T-cell (primary cell): ENCODE measurements at places on chromosomes 16 and 17.

GRCh38 chr16:15811481-15812400, 45.1 kb downstream of the MYH11 start:
- no peak for DNase-seq

DNA sequence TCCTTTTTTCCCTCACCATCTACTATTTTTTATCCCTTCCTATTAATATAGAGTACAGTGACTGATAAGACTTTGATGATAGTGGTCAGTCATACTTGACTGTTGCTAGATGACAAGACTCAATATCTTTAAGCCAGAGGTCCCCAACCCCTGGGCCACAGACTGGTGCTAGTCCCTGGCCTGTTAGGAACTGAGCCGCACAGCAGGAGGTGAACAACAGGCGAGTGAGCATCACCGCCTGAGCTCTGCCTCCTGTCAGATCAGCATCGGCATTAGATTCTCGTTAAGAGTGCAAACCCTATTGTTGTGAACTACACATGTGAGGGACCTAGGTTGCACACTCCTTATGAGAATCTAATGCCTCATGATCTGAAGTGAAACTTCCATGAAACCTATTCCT, 341.3 kb downstream of the BCAS3 start:
- no peak for DNase-seq

- DNase-seq, result no peak
Observed at GRCh38 chr17:62172492-62173291, 107.6 kb upstream of the MED13 start.

- no peak for DNase-seq
Observed at GRCh38 chr16:70711211-70712031, 25.6 kb upstream of the MTSS2 start.

GRCh38 chr17:80856863-80857755, 134.5 kb upstream of the CHMP6 start:
- DNase-seq, result no peak

- DNase-seq, result peak; percentile 71
Observed at GRCh38 chr17:79400989-79401703, 209.7 kb downstream of the RBFOX3 start.

GRCh38 chr17:29582772-29583171, 6.7 kb downstream of the GIT1 start:
- DNase-seq, result no peak

- DNase-seq, result no peak
Observed at GRCh38 chr16:20520103-20520502, 56.1 kb downstream of the ACSM2B start.

DNA sequence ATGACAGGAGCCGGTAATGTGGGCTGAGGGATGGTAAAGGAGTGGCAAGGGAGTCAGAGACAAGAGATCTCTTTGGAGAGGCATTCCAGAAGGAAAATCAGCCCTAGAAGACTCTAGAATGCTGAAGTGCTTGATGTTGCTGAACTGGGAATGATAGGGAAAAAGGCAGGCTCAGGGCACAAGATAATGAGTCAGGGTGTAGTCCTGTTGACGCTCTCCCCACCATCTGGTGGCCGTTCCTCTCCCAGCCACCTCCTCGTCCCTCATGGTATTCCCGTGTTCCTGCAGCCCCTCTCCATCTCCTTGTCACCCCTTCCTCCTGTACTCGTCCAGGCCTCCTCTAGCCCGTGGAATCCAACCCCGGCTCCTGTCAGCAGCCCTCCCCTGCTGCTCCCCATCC, 11.1 kb upstream of the ALDOA start:
- DNase-seq, result no peak

GRCh38 chr16:71882505-71883167, 1.3 kb downstream of the ZNF821 start:
- peak; percentile 60 for DNase-seq

DNA sequence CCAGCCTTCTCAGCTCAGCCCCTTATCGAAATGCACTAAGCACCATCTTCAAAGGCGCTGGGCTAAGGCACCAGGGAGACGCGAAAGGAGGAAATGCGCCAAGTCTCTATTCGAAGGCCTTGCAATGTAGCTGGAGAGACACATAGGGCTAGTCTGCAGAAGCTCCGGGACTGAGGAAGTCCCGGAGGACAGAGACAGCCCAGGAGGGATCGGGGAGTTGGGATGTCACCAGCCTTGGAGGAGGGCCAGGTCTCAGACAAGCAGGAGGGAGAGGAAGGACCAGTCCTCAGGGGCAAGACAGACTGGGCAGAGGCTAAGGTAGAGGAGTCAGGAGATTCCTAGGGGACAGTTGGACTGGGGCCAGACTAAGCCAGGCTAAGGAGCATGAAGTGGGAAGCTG, 8.5 kb downstream of the C17orf100 start:
- no peak for DNase-seq

GRCh38 chr17:43070872-43071271, 45.8 kb downstream of the RND2 start:
- DNase-seq, result no peak

GRCh38 chr16:86519649-86520316, 9.5 kb downstream of the FOXF1 start:
- DNase-seq, result peak; percentile 8

- DNase-seq, result no peak
Observed at GRCh38 chr17:80028030-80028429, 7.6 kb downstream of the TBC1D16 start.

GRCh38 chr17:27669136-27669535, 38.1 kb downstream of the LGALS9 start:
- DNase-seq, result no peak

GRCh38 chr17:73371285-73371684, 59.5 kb upstream of the CDC42EP4 start:
- no peak for DNase-seq

DNA sequence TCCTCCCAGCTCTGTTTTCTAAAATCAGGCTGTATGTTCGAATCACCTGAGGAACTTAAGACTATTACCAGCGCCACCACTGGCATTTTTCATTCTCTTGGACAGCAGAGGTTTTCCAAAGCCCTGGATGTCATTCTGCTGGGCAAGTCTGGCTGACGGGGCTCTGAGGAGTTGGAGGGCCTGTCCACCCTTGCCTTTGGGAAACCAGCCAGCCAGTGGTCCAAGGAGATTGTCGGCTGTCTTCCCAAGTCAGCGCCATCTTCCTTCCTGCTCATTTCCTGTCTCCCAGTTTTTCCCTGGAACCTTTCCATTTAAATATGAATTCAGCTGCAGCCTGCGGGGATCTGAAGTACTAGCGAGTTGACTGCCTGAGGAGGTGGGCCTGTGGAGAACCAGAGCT, 258.3 kb downstream of the PRKCA start:
- no peak for DNase-seq

DNA sequence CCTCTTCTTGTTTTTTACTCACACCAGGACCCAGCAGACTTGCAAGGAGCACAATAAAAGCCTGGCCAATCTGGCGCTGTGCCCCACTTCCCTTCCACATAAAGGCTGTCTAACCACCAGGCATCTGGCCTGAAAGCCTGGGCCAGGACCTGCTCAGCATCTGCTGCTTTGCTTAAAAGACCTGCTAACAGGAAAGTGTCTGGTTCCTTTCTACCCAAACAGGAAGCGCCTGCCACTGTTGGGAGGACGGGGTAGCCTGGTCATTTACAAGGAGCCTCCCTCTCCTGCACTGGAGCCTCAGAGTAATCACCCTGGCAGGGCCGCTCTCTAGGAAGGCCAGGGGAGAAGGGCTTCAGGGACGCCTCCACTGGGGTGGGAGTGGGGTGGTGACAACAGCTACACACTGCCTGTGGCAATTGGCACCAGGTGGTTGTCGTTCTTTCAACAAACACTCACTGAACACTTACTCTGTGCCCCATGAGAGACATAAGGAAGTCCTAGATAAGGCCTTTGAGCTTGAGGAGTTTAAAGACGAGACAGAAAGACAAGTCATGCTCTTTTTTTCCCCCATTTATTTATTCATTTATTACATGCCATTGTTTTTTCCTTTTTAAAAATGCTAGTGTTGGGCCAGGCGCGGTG, 6.3 kb upstream of the MMP28 start:
- no peak for DNase-seq

DNA sequence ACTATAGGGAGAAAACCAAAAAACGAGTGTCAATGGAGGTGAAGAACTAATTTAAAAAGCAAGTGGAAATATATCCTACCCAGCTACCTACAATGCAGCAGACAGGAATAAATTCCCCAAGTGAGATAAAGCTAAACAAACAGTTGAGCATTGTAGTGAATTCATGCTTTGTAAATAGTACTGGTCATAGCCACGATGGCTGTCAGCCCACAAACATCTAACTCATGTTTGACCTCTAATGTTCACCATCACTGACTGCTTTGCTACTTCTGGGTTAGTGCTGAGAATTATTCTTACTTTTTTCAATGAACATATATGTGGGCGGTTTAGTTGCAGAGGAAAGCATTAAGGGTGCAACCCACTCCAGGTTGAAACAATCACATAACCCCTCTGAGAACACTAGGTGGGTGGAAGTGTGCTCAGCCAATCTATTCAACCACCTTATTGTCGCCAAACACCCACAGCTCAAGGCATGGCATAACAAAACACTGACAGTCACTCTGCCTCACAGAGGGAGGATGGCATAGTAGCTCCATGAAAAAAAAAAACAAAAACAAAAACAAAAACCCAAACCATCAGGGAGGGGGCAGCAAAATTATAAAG, 264.1 kb downstream of the ZFHX3 start:
- no peak for DNase-seq

GRCh38 chr16:82149536-82149935, 20.5 kb downstream of the MPHOSPH6 start:
- DNase-seq, result no peak

GRCh38 chr17:66312912-66313311, 10.5 kb downstream of the PRKCA start:
- no peak for DNase-seq

- no peak for DNase-seq
Observed at GRCh38 chr17:72011561-72011960, 109.3 kb upstream of the SOX9 start.

GRCh38 chr16:57446531-57447185, 527 bp downstream of the CIAPIN1 start:
- no peak for DNase-seq

GRCh38 chr17:34314279-34314678, 5.0 kb upstream of the CCL8 start:
- no peak for DNase-seq

DNA sequence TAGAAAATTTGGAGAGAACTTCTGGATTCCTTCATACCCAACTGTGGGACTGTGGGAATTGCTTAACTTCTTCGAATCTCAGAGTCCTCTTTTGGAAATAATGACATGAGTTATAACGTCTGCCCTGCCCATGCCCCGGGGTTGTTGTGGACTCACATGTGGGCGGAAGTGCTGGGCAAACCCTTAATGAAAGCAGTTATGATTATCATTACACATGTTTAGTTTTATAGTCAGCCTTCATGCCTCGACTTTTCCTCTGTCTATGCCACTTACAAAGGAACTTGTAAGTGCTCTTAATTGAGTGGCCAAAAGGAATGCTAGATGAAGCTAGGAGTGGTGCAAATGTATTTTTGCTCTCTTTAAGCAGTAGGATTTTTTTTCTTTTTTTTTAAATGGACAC, 3.9 kb downstream of the KRT27 start:
- no peak for DNase-seq

GRCh38 chr16:817001-817906, 16.7 kb upstream of the GNG13 start:
- no peak for DNase-seq

- peak; percentile 43 for DNase-seq
Observed at GRCh38 chr17:75720656-75721462, at the start of gene ITGB4. Gene ITGB4, plus strand, starts transcription at chr17:75721459. Its CDS starts 3,245 bp downstream, at chr17:75724704.
